Hematopoietic multipotent progenitor cell treated with erythropoietin and hydrocortisone succinate and interleukin-3 and kit ligand, for 15 days (in vitro differentiated cells): ENCODE measurements at places on chromosomes 16 and 17.
A peak's percentile ranks its signal among the peaks of the same experiment; 100 is the strongest.

DNA sequence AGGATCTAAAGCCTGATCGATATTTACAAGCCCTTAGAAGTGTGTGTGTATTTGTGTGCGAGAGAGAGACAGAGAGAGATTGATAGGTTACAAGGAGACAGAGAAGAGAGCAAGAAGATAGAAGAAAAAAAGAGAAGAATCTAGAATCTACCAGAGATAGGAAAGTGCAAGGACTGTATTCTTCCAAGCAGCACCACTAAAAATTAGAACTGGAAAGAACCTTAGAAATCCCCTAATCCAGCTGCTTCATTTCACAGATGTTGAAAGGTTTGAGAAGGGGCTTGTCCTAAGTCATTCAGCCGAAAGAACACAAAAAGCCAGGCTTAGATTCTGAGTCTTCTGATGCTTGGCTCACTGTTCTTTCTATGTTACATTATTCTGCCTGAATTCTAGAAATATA lies 92.2 kb downstream of the HS3ST3A1 start:
- no peak for DNase-seq

DNA sequence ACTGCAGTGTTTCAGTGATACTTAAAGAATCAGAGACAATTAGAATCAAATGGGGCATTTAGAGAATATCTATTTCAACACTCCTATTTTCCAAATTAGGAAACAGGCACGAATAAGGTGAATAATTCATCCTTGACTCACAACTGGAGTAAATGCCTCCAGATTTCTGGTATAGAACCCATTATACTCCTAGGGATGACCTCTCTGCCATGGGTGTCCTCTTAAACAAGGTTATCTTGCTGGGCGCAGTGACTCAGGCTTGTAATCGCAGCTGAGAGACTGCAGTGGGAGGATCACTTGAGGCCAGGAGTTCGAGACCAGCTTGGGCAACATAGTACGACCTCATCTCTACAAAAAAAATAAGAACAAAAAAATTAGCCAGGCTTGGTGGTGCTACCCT lies 139.8 kb upstream of the ELAC2 start:
- DNase-seq = no peak

- no peak for DNase-seq
Measured at GRCh38 chr16:9736547-9736946, 445.7 kb downstream of the GRIN2A start.

- no peak for DNase-seq
Measured at GRCh38 chr17:76077584-76078110, 1.3 kb upstream of the ZACN start.

GRCh38 chr16:14446796-14447195 lies 183.3 kb downstream of the PARN start:
- no peak for DNase-seq

- DNase-seq = no peak
Measured at GRCh38 chr17:41176744-41177387, 1.2 kb downstream of the KRTAP4-2 start.

DNA sequence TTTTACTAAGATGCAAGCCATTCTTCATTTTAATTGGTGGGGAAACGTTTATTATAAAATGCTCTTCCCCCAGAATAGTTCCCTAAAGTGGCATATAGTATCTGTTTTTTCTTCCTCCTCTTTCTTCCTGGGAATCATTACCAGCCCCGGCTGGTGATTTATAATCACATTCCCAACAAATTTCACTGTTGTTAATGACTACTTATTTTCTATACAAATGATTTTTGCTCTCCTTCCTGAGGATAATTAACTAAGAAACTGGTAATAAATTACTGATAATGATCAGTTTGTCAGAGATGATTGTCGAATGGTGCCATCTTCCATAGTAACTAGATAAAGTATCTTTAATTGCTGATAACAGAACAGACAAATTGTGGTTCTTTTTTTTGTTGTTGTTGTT lies 785.5 kb upstream of the RBFOX1 start:
- no peak for DNase-seq

DNA sequence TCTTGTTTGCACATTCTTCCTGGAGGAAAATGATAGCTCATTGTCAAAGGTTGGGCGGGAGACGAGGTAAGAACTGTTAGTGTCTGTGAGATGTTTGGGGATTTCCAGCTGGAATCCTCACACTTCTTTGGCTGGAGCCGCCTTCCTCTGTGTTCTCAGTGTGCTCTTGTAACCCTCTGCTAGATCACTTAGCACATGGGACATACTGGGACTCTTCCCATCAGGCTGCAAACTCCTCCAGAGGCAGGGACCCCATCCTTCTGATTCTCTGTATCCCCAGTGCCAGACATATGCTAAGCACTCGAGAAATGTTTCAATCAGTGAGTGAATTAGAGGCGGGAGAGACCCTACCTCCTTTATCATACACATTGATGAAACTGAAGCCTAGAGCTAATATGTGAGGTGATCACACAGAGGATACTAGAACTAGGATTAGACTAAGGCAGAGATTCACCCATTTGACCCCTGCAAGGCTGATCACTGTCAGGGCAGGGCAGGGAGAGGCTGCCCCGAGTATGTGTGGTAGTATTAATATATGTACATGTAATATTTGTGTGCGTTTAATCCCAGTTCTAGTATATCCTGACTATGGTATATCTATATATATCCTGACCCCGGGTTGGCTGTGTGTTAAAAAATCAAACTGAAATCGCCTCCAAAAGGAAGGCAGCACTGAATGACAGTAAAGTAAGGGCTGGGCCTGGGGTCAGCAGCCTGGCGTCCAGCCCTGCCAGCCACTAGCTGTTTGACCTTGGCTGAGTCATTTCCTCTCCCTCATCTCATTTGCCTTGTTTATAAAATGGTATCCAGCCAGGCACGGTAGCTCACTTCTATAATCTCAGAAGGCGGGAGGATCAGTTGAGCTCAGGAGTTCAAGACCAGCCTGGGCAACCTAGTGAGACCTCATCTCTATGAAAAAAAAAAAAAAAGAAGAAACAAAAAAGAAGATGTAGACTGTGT lies 75.5 kb upstream of the TBX2 start:
- DNase-seq = no peak

- DNase-seq = no peak
Measured at GRCh38 chr17:76421044-76421407, 31.9 kb downstream of the UBE2O start.

- DNase-seq = no peak
Measured at GRCh38 chr16:72201387-72201786, 29.4 kb upstream of the PMFBP1 start.

- no peak for DNase-seq
Measured at GRCh38 chr17:59275618-59276017, 55.3 kb downstream of the GDPD1 start.

DNA sequence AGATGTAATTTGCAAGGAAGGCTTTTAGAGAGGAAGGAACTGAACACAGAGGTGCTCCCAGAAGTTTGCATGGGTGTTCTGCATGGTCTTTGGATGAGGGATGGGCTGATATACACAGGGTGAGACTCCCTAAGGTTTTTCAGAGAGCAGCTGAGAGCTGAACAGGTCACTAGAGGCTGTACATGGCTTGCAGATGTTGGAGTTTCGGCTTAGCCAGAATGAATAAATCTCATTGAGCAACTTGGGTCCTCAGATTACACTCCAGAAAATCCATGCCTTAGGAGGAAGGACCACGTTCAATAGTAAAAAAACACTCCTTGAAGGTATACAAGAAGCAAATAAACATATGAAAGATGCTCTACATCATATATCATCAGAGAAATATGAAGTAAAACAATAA lies 7.5 kb upstream of the ITGB3 start:
- no peak for DNase-seq

DNA sequence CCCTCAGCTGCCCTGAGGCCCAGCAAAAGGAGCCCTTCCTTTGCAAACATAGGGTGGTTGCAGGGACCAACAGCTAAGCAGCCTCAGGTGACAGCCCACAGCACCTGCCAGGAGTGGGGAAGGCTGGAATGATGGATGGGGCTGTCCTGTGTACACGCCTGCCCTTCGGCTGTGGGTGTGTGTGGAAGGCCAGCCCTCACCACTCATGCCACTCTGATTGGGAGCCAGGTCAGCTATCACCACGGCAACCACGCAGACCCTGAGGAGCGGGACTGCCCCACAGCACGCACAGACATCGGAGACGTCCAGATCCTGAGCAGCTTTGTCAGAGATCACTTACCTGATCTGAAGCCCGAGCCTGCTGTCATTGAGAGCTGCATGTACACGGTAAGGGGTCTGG lies 11.9 kb downstream of the PIPOX start:
- DNase-seq = no peak

DNA sequence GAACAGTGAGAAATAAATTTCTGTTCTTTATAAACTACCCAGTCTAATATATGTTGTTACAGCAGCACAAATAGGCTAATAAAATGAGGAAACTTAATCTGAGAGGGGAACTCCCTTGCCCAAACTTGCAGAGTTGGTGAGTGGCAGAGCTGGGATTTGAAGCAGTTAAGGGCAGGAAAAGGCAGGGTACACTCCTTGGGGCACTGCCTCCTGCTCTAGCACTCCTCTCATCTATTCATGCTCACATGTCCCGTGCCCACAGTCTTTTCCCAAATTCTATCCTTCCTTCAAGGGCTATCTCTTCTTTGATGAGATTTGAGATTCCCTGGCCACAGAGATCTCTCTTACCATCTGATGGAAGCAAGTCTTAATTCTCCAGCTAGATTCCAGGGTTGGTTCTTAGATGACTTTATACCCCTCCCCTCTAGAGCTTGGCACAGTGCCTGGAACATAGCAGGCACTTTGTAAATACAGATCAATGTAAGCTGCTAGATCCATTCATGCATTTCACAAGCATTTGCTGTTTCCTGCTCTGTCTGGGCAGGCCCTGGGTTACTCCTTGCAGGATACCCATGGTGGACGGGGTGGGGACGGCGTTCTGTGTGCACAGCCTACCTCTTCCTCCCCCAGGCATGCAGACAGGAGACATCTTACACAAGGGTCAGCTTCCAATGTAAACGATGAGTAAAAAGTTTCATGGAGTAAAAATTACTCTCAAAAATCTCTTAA lies 39.2 kb upstream of the ABCC12 start:
- DNase-seq = no peak

- DNase-seq = no peak
Measured at GRCh38 chr16:56311208-56312027, 113.9 kb downstream of the AMFR start.

GRCh38 chr17:62573480-62574117 lies 53.9 kb upstream of the MRC2 start:
- DNase-seq = no peak

- DNase-seq = peak; percentile 36
Measured at GRCh38 chr16:585351-585750, 4.5 kb upstream of the RAB40C start.

- no peak for DNase-seq
Measured at GRCh38 chr17:48842746-48843145, 11.9 kb downstream of the CALCOCO2 start.

DNA sequence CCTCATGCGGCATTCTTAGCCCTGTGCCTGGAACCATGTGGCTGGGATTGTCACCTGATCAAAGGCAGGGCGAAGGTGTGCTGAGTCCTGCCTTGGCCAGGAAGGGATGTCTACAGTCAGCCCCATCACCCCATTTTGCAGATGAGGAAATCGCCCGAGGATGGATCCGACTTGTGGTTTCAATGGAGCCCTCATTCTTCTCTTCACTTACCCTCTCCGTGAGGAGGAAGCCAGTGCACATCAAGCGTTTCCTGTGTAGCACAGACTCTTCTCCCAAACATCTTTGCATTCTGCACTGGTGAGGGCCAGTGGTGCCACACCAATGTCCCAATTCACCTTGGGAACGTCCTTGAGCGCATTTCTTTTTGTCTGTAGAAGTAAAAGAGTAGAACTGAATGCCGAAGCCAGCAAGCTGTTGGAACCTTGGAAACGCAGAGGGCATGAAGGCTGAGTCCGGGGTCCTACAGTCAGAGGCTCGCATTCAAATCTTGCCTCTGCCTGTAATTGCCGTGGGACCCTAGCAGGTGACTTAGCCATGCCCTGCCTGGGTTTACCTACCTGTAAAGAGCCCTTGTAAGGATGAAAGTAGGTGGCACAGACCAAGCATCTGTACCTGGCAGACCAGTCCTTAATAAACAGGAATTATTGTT lies 85.4 kb downstream of the IRF8 start:
- DNase-seq = no peak

- DNase-seq = no peak
Measured at GRCh38 chr17:21357696-21358656, 18.2 kb upstream of the KCNJ12 start.

DNA sequence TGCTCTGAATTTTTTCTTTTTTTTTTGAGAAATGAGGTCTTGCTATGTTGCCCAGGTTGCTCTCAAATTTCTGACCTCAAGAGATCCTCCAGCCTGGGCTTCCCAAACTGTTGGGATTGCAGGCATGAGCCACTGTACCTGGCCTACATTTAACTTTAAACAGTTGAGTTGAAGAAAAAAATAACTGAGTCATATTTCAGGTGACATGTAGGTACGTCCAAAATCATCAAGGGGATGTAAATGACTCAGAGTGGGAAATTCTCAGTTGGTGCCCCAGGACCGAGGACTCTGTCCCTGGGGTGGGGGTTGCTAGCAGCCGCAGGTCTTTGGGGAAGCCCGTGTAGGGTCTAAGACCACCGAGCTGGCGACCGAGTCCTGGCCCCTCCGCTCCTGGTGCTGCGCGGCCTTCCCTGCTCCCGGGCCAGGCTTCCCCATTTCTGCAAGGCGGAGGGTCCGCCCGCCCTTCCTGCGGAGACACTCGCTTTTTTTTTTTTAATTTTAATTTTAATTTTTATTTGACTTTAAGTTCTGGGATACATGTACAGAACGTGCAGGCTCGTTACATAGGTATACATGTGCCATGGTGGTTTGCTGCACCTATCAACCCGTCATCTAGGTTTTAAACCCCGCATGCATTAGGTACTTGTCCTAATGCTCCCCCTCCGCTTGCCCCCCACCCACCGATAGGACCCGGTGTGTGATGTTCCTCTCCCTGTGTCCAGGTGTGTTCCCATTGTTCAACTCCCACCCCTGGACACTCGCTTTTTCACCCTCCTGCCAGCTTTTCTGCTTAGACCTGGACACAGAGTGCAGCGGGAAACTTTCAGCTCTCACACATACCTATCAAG lies 12.7 kb upstream of the N4BP1 start:
- DNase-seq = no peak

- DNase-seq = no peak
Measured at GRCh38 chr17:42782166-42783061, 2.0 kb downstream of the WNK4 start.

GRCh38 chr17:57259817-57260216 lies 3.5 kb downstream of the MSI2 start:
- DNase-seq = no peak

- DNase-seq = no peak
Measured at GRCh38 chr17:14429084-14429483, 128.2 kb downstream of the HS3ST3B1 start.

DNA sequence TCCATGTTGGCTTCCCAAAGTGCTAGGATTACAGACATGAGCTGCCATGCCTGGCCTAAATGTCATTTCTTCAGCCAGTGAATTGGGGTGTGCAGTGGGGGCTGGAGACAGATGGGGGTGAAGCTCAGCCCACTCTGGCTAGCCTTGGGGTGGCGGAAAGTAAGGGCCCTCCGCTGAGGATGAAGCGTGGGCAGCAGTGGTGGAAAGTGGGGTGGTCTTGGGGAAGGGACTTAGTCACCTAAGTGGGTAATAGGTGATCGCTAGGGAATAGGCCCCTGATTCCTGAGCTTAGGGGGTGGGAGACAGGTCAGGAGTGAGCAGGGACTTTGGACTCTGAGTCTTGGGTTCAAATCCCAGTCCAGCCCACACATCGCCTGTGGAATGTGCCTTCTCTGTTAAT lies 2.2 kb downstream of the LLGL1 start:
- DNase-seq = no peak
